Esophagus muscularis mucosa (tissue), 4 donors: ENCODE measurements at places on chromosomes 6 and 20.

DNA sequence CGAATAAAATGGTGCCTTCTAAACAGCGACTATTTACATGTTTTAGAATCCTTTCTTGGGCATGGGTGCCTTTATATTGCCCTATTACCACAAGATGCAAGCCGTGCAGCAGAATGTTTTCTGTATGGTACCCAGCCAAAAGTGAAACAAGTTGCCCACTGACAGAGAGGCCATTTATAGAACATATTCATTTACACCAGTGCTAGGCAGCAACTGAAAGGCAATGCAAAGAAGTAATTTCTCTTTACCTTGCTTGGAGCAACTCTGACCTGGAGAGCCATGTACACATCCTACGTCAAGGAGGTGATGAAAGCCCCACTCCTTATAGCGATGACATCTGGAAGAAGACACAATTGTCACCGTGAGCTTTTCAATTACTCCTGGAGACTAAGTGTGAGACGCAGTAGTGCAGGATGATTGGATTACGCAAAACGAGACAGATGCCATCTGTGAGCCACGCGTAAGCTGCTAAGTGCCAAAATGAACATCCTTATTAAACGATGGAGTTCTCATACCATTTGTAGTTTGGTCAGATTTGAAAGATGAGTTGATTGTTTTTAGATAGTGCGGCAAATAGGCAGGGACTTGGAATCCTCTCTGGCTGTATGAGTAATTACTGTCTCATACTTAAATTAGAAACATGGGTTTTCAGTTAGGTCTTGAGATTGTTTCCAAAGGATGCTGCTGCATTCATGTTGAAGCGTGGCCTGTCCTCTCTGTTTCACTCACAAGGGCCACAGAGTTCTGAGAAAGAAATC lies at the start of gene TMEM244:
TSS of gene TMEM244 (minus strand) at position 408 of the 758 bp plus-strand sequence. CDS start at position 281, 127 bp downstream.
- DNase-seq: no peak

DNA sequence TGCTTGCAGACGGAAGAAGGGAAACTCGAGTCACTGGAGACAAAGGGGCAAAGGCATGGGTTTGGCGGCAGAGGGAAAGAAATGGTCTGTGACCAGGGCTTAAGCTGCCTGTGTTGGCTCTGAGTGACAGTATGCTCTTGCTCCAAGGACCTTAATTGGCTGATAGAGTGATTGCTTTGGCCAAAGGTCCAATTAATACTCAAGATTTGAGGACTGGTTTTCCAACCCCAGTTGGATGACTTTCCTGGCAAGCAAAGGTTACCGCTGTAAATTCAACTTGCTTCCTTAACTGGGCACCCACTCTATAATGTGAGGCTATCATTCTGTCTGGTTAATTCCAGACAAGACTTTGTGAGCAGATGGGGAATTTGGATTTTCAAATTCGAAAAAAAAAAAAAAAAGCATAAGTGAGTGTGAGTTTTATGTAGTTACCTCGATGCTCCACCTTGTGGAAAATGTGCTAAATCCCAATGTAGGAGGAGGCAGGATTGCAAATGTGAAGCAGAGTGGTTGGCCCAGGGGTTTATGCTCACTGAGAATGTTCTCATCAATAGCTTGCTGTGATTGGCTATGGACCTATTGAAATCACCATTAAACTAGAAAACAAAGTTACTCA lies 150.7 kb upstream of the GMDS start:
- DNase-seq: no peak

- DNase-seq: no peak
Measured at GRCh38 chr6:32194825-32195651, 2.6 kb upstream of the GPSM3 start.

GRCh38 chr6:160398674-160399271 lies 50.6 kb downstream of the SLC22A3 start:
- DNase-seq: no peak

GRCh38 chr6:34919651-34920050 lies 30.6 kb downstream of the ANKS1A start:
- DNase-seq: no peak

GRCh38 chr6:136015531-136015930 lies 164.0 kb downstream of the PDE7B start:
- no peak for DNase-seq

DNA sequence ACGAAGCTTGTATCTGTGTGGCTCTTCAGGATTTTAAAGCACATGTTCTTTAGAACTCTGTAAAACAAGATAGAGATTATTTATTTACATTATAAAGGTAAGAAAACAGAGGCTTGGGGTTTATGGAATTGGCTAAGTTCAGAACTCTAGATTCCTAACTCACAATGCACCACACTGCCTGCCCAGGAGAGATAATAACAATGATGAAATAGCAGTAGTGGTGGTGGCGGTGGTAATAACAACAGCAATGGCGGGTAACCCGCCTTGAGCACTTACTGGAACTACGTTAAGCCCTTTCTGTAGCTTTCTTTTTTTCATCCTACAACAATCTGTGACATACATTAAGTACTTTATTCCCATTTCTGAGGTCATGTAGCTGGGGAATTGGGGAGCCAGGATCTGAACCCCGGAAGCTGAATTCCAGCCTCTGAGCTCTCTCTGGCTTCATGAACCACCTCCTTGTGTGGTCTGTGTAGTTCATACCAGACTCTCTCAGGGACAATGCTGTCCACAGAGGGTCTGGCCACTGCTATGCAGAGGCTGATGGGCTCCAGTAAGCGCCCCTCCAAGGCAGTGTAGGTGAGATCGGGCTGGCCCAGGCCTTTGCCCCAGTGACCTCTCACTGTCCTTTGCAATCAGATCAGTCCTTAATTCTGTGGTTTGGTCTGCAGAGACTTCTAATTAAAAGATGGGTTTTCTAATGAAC lies 260.9 kb downstream of the SLC24A3 start:
- no peak for DNase-seq

DNA sequence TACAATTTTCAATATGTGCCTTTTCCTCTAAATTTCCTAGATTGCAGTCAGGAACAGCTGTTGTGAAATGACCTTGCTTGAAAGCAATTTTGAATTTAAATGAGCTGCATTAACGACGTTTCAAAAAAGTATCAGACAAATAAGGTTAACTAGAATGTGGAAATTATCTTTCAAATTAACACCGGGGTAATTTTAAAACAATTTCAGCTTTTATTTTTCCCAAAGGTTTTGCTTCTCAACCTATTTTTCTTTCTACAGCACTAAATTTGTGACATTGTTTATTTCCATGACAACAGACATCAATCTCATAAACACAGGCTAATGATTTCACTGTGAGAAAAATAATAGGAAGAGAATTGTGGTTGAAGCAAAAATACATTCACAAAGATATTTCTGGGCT lies 38.5 kb downstream of the COL12A1 start:
- DNase-seq: no peak

DNA sequence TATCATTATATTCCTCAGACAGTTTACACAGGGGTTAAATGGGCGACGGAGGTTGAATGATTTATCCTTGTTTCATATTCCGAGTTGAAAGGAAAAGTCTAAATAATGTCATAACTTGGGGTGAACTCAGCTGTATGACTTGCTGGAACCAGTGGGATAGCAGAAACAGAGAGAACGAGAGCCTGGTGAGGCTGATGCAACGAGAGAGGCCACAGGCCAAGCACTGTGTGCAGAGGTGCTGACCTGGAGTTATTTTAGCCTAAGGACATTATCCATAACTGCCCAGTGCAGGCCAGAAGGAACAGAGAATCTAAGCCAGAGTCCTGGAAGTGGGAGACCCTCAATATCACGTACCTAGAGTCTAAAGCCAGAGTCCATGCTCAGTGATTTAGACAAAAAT lies 394.9 kb downstream of the MAFB start:
- peak; percentile 70 for DNase-seq

DNA sequence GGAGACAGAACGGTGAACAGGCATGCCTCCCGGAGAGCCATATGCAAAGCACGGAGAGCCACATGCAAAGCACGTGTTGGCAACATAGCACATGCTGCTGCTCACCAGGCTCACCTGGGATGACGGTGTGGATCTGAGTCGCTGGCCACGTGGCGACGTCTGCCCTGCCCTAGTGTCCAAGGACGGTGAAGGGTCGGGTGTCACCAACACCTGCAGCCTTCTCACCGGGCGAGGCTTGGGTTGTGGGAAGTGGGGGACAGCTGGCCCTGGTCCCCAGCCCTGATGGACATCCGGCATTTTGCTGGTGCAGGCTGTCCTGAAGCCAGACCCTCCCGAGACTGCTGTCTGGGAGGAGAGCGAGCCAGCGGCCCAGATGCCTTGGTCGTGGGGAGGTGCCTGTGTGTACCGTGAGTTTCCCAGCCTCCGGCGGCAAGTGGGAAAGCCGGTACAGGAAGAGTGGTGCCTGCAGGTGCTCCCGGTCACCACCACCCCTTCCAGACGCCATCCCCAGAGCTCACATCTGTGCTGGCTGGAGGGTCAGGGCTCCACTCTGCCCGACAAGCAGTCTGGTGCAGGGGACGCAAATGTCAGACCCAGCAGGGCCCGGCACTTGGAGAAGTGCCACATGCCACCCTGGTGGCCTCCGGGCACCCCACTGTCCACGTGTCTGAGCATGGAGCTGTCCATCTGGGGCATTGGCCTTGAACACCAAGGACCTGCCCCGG lies 5.9 kb upstream of the ADRM1 start:
- no peak for DNase-seq

DNA sequence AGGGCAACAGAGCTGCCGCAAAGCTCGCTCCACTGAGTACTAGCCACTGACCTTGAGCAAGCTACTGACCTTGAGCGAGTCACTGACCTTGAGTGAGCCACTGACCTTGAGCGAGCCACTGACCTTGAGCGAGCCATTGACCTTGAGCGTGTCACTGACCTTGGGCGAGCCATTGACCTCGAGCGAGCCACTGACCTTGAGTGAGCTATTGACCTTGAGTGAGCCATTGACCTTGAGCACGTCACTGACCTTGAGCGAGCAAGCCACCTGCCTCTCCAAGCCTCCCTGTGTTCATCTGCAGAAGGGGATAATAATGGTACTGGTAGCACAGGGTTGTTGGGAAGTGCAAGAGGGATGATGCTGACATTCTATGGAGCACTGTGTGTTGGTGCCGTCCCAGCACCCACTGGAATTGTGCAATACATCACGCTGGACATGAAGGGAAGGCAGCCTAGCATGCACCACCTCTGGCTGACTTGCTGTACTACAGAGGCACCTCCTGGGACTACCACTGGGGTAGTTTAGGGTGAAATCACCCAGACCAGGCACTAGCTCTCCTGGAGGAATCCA lies 60.2 kb downstream of the CTCFL start:
- no peak for DNase-seq

- no peak for DNase-seq
Measured at GRCh38 chr6:50007819-50008218, 14.0 kb downstream of the DEFB110 start.

- no peak for DNase-seq
Measured at GRCh38 chr6:5099537-5099936, 14.4 kb downstream of the PPP1R3G start.

GRCh38 chr6:132298344-132298949 lies 102.8 kb downstream of the MOXD1 start:
- DNase-seq: no peak
